ENCODE measurements at places on chromosomes 2 and 18. TPM values are rescaled to one million over a fixed set of nuclear protein-coding genes. Genes with fewer than 3 reads are reported as not detected.

RAX gene
- total RNA-seq = not detected

ICOS gene
- not detected for total RNA-seq

EXOC6B gene
- total RNA-seq = 25.7 TPM

GALNT14 gene
- total RNA-seq = 0.21 TPM

DNA sequence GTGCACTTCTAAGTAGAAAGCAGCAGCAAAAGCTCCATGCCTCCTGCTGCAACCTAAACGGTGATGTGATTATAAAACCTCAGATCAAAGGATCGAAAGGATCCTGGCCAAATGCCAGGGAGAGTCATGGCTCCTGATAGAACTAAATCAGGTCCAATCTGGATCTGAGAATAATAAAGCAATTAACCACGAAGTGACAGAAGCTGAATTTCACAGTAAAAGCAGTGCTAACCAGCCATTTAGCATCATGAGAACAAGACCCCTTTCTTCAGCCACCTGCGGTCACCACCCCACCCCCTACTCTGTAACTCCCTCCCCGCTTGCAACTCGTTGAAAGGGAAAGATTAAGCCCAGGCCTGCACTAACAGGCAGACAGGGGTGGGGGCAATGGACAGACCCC is 748.7 kb downstream of the BCL11A start:
- DNase-seq = no peak

- DNase-seq = no peak
Measured at GRCh38 chr2:239339726-239340601, 60.9 kb downstream of the HDAC4 start.

- no peak for DNase-seq
Measured at GRCh38 chr2:15946983-15947382, 6.6 kb downstream of the MYCN start.

- peak; percentile 18 for DNase-seq
Measured at GRCh38 chr2:204452464-204453023, 92.7 kb upstream of the PARD3B start.

DNA sequence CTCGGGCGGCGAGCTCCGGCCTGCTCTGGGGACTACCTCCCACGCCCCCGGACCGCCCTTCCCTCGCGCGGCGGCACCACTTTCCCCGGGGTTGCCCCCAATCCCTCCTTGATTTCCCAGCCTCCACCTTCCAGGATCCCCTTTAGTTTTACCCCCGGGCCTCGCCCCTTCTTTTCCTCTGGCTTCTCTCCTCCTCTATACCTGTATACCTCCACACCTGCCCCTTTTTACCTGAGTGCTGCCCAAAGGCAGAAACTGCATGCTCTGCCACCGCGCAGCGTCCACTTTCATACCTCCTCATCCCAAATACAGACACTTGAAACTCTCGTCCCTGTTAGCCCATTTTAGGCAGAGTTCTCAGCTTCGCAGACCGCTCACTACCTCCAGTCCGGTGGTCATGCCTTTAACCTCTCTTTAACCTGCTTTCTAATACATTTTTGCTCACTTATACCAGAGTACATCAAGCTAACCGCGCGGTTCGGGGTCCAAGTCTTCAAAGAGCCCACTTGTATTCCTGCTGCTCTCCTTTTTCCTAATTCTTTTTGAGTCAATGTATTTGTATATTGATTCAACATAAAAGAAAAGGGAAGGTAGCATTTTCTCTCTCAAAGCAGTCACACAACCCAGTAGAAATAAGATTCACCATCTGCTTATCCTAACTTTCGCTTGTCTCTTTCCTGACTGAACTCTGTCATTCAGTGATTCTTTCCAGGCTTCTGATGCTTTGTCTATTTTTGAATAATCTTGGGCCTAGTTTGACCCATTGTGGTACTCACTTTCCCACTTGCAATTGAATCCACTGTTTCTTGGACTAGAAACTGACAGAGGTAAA is 901 bp downstream of the SPOPL start:
- peak; percentile 6 for DNase-seq

DNA sequence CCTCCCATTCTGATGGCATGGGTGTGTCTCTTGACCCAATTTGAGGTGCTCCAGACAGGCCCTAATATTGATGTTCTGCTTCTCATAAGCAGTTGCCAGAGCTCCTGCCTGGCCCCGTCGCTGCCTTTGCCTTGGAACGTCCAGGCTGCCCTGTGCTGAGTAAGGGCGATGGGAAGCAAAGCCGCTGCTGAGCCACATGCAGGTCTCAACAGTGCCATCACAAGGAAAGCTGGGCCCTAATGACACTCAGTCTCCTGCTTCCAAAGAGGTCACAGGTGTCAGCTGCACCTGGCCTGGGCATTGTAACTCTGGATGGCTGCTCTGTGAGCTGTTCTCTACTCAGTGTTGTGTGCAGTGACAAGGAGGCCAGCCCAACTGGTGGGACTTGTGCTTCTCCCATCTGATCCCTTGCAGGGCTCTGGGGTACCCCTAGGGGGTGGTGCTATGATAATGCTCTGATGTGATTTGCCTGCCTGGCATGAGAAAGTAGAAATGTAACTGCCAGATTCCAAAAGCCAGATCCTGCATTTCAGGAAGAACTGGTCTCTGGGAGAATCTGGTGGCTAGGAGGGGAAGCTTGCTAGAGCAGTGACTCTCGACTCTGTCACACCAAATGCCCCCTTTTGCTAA is 8.7 kb downstream of the TTC39C start:
- DNase-seq = no peak

DNA sequence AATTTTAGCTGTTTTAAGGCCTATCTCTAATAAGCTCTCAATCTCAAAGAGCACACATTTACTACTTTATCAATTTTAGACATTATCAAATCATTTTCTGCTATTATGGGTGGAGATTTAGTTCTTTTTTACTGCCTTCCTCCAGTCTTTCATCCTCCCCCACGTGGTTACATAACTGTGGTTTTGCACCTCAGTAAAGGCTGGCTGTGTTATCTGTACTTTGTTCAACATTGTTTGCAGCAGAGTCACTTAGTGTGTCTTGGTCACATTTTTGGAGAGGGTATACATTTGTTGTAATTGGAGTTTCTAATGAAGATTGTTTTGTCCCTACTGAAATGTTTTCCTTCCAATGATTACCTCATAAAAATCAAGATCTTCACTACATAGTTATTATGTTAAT is 549.6 kb upstream of the CELF4 start:
- no peak for DNase-seq

DNA sequence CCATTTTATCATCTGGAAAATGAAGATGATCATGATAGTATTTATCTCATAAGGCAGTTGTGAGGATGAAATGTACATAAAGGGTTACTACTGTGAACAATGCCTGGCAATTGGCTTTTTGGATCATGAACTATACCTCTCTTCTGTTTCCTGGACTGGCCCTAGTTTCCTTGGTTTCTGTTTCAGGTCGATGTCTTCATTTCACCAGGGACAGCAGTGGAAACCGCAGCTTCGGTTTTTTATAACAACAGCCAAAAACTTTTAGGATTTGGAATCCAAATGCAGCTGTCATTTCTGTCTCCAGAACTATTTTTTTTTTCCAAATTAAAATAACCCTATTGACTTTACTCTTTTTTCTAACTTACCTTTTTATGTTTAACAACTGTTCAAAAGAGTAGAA is 425.1 kb downstream of the RND3 start:
- DNase-seq = no peak
